SIG-M5 (cell line): ENCODE measurements at places on chromosomes 11 and 22.

DNA sequence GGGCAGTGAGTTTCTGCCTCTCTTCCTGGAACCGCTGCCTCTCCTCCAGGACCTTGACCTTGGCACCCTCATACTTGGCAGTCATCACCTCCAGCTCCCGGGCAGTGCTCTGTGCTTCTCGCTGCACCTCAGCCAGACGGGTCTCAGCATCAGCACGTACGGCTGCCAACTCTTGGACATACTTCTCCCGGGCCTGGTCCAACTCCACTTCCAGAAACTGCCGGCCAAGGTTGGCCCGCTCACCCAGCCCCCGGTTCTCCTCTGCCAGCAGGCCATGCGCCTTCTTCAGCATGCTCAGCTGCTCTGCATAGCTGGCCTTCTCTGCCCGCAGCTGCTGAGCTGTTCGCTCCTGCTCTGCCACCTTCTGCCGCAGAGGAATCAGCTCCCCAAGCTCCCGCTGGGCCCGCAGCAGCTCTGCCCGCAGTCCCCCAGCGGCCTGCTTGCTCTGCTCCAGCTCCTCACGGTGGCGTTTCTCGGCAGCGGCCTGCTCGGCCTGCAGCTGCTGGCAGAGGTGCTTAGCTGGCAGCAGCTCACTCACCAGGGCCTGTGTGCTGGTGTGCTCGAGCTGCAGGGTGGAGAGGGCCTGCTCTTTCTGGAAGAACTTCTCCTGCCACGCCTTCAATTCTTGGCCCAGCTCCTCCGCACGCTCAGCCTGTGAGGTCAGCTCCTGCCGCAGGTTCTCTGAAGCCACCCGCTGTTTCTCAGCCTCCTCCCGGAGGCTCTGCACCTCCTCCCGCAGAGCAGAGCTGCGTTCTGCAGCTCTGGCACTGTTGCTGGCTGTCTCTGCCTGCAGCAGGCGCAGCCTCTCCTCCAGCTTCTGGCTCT is 14.4 kb downstream of the IL18BP start:
- no peak for DNase-seq

- no peak for DNase-seq
These were observed at the start of gene CD6 for GRCh38 chr11:60971520-60971919. CD6 (plus strand) TSS chr11:60971680; CDS start chr11:60971866, 186 bp downstream.

- no peak for DNase-seq
These were observed 41.5 kb downstream of the BTBD10 start for GRCh38 chr11:13421561-13421960.

DNA sequence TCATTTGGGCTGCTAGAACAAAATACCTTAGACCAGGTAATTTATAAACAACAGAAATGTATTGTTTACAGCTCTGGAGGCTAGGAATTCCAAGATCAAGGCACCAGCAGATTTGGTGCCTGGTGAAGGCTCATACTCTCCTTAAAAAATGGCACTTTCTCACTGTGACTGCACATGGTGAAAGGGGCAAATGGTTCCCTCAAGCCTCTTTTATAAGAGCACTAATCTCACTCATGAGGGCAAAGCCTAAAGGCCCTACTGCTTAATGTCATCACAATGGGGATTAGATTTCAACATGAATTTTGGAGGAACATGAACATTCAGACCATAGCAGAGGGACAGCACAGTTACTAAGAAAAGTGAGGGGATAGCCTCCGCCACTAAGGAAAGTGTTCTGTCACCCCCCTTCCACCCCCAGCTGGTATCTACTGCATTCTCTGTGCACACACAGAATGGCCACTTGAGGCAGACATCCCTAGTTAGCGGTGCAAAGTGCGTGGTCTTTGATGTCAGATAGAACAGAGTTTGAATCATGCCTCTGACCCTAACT is 47.2 kb upstream of the CEP295 start:
- DNase-seq = no peak

- no peak for DNase-seq
These were observed 548.7 kb downstream of the FAM181B start for GRCh38 chr11:82184966-82185365.

DNA sequence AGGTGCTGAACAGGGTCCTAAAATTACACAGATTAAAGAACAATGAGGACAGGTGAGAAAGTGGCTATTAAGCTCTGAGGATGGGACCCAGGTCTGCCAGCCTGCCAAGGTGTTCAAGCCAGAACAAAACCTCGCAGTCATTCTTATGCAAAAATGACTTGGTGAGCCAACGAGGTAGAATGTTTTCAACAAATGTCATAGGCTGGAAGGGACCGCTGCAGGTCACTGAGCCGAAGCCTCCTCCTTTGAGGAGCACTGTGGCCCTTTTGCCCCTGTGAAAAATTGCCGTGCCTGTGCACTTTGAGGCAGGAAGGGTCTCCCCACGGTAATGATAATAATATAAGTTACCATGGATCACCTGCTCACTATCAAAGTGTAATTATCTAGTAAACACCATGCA is 216.2 kb downstream of the DSCAML1 start:
- no peak for DNase-seq

DNA sequence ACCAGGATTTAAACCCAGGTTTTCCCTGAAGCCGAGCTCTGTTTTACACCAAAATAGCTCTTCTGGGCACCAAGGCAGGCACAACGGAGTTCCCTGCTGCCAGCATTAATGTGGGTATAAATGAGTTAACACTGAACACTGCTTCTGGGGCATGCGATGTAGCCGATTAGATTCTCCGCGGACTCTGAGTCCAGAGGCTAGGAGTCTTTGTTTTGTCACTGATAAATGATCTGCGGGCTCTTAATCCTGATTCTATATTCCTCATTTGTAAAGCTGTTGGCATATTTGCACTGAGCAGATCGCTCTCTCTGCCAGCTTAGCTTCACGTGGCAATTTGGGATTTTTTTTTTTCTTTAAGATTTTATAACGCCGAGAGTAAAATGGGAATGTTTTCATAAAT is 16.8 kb upstream of the LDLRAD3 start:
- DNase-seq = no peak

DNA sequence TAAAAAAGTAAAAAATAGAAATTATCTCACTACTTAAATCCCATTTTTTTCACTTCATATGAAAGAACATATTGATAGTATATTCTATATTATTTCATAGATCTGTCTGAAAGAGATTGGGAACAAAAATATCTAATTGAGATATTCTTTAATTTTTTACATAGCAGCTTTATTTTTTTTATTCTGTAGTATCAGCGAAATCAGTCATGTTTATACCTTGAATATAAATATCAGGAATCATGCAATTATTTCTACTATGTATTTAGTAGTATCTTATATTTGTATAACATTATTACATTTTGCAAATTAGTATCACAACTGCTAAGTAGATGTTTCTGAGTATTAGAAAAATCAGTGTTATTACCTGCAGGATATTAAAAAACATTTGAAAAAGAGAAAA is 20.4 kb downstream of the C11orf54 start:
- no peak for DNase-seq

- DNase-seq = no peak
These were observed 2.3 kb upstream of the TYMP start for GRCh38 chr22:50531962-50532674.

DNA sequence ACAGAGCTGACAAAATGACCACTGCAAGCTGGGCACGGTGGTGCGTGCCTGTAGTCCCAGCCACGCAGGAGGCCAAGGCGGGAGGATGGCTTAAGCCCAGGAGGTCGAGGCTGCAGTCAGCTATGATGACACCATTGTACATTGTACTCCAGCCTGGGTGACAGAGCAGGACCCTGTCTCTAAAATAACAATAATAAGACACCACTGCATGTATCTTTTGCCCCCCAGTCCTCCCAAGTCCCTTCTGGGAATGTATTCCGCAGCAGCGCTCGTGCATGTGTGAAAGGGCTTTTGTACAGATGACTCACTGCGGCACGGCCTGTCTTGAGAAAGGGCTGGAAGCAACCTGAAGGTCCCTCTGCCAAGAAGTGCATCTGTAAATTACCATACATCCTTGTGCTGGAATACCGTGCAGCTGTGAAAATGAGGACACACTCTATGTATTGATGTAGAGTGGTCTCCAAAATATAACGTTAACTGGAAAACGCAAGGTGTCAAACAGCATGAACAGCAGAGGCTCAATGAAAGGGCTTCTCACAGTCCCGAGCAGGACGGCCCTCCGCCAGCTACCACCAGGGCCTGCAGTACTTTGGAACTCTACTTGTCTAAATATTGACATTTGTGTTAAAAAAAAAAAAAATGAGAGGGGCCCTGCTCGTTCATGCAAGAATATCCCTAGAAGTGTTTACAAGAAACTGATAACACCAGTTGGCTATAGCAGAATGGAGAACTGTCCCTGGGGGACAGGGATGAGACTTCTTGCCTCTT is 9.0 kb upstream of the CDC42EP2 start:
- DNase-seq = no peak

- no peak for DNase-seq
These were observed 450 bp upstream of the BCL2L13 start for GRCh38 chr22:17638182-17638431.

- no peak for DNase-seq
These were observed 32.2 kb downstream of the CYTH4 start for GRCh38 chr22:37314315-37315074.

- no peak for DNase-seq
These were observed 962 bp downstream of the SIRT3 start for GRCh38 chr11:235180-235579.

DNA sequence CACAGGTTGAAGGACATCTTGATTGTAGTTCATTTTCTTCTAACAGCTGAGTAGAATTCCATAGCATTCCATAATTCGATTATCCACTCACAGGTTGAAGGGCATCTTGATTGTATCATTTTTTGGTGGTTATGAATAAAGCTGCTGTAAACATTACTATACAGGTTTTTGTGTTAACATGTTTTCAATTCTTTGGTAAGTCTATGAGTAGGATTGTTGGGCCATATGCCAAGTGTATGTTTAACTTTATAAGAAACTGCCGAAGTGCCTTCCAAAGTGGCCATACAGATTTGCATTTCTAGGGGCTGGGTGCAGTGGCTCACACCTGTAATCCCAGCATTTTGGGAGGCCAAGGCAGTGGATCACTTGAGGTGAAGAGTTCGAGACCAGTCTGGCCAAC is 44.6 kb downstream of the ANKRD42 start:
- no peak for DNase-seq

DNA sequence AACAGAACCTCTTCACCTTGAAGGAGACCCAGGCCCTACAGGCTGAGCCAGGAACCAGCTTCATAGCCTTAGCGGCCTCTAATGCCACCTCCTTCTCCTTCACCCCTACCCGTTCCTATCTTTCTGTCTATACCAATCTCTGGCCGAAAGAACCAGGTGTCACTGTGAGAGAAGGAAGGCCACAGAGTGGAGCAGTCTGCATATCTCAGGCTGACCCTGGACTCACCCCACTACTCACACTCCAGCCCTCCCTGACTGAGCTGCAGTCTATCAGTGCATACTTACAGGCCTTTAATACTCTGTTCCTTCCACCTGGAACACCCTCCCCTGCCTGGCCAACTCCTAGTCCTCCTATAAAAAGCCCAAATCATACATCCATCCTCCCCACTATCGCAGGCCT is 32.7 kb downstream of the ARAP1 start:
- DNase-seq = no peak

DNA sequence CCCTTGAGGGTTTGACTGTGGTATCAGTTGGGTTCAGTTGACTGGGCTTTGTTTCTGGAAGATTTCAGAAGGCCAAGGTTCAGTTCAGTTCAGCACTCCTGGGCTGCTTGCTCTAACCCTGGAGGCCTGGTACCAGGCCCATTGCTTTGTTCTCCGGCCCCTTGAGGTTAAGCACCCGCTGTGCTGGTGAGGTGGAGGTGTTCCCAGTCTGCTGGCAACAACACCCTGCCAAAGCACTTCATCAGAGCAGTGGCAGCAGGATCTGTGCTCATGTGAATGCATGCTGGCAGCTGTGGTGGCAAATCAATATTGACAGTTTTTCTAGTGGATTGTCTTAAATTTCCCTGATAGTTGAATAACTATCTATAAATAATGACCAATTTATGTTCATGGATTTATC is 3.8 kb upstream of the SCGB1D1 start:
- DNase-seq = no peak

- DNase-seq = no peak
These were observed 556.6 kb downstream of the MIAT start for GRCh38 chr22:27213766-27214581.

DNA sequence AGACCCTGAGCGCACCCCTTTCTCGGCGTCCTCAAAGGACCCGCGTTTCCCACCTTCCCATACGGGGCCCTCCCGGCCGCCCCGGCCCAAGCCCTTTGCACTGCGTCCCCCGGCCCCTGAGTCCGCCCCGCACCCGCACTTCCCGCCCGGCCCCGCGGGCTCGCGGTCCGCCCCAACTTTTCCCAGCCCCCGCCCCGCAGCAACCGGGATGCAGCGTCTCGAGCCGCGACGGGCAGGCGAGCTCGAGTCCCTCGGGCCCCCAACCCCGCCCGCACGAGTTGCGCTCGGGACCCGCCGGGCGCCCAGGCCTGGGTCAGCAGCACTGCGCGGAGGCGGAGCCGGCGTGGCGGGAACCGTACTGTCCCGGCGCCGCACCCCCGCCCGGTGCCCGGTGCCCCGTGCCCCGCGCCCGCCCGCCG is 371 bp downstream of the SMCO4 start:
- no peak for DNase-seq

DNA sequence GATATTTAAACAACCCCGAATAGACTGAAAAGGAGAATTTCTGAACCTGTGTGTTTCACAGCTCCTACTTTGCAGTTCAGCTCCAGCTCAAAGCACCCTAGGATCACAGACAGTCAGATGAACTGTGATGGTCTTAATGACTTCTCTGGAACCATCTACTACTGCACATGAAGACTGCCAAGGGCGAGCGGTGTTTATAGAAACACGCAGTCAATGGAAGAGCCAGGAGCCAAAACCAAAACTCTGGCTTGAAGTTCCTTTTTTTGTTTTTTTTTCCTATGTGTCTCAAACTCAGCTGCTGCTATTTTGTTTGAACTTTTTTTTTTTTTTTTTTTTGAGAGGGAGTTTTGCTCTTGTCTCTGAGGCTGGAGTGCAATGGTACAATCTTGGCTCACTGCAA is 382.6 kb upstream of the SYN3 start:
- DNase-seq = no peak

GRCh38 chr11:6251120-6251733 is 8.4 kb upstream of the CCKBR start:
- no peak for DNase-seq

DNA sequence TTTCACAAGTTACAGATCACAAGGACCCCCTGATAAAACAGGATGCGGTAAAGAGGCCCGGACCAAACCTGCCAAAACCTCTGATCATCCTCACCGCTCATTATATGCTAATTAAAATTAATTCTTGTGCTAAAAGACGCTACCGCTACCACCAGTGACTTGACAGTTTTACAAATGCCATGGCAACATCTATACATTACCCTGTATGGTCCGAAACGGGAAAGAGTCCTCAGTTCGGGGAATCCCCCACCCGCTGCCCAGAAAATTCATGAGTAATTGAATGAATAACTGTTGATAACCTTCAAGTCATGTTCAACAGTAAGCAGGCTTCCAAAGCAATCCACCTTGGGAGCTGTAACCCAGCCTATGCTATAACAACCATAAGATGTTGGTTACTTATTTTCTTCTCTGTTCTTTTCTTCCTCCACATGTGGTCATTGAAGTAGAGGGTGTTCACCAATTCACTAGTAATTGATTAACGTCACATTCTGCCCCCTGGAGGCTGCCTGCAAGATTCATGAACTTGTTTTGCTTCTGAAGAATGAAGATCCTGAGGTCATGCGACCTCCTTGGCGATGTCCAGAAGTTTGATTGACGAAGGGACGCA is 20.6 kb downstream of the APOBEC3H start:
- no peak for DNase-seq
